ENCODE measurements at places on chromosomes 13 and 19. TPM values are rescaled to one million over a fixed set of nuclear protein-coding genes. Genes with fewer than 3 reads are reported as not detected.

NTN5 gene
- 0.08 TPM for total RNA-seq

IRGC gene
- not detected for total RNA-seq

ZNF415 gene
- total RNA-seq, result 7.1 TPM

NLRP9 gene
- not detected for total RNA-seq

HCN2 gene
- total RNA-seq, result 0.30 TPM

ZNF181 gene
- total RNA-seq, result 13.1 TPM

MRPL54 gene
- total RNA-seq, result 11.2 TPM

ZNF780B gene
- 12.3 TPM for total RNA-seq

PCCA gene
- 38.9 TPM for total RNA-seq

SIGLEC9 gene
- total RNA-seq, result not detected

ANO8 gene
- total RNA-seq, result 4.8 TPM

KLF2 gene
- 6.1 TPM for total RNA-seq
